Stimulated activated CD8-positive, alpha-beta memory T cell treated with anti-CD3 and anti-CD28 coated beads, Interleukin-4, amount 100 ng/mL, for 1 hour (primary cell): ENCODE measurements at places on chromosomes 2 and 18.

- DNase-seq = no peak
Observed at GRCh38 chr2:55620123-55620779, 2.8 kb upstream of the PPP4R3B start.

GRCh38 chr18:34929336-34929780, 111.9 kb upstream of the MAPRE2 start:
- no peak for DNase-seq

- DNase-seq = peak; percentile 8
Observed at GRCh38 chr2:171159372-171160118, 1.1 kb downstream of the TLK1 start.

GRCh38 chr18:11336241-11336640, 186.9 kb upstream of the PIEZO2 start:
- DNase-seq = no peak
